ENCODE measurements at places on chromosomes 7 and 10.

GRCh38 chr7:137944168-137944567 lies 57.7 kb downstream of the CREB3L2 start:
- DNase-seq, result no peak

DNA sequence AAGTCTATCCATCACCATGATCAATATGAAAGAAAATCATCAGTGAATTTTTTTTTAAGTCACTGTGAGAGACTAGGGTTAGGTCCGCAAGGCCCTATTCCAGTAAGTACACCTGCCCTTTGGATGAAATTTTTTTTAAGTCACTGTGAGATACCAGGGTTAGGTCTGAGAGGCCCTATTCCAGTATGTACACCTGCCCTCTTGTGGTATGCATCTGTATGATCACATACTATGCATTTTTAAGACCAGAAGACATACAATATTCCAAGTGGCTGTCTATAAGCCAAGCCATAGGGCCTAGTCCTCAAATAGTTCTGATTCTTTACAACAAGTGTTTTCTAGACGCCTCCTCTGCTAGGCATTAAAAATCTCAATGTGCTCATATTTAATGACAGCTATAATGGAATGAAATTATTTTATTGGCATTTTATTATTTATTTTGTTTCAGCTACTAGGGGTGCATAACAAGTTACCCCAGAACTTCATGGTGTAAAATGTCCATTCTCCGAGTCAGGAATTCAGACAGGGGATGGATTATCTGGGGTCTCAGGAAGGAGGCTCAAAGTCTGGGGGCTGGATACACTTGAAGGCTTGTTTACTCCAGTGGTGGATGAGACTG lies 53.1 kb downstream of the TEX36 start:
- no peak for DNase-seq

- DNase-seq, result no peak
These were observed 65.2 kb downstream of the ELFN1 start for GRCh38 chr7:1735262-1735661.

GRCh38 chr10:68153473-68154210 lies 44.4 kb downstream of the MYPN start:
- DNase-seq, result no peak

DNA sequence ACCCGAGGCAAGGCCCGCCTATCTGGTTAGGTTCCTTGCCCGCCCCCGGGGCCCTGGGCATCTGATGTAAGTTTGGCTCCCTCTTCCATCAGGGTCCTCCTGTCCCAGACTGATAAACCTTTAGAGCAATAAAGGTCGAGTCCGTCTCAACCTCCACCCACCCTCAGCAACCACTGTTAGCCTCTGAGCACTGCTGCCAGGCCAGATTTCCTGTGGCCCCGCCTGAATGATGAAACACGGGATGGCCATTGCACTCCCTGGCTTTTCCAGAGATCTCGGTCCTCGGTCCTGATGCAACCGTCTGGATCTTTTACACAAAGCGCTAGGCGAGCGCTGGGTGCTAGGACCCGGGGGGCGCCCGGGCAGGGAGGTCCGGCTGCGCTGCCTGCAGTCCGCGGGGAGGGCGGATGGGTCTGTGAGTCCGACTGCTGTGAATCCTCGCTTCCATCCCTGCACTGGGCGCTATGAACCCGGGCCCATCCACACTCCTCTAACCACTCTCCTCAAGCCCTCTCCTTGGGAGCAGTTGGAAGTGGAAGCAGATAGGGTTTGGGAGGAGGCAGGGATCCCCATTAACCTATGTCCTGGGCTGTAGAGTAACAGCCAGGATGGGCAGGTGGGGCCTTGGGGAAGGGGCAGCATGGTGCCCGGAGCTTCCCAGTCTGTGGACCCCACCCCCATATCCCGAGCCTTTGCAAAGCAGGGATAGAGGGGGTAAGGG lies 875 bp upstream of the DDIT4 start:
- peak; percentile 71 for DNase-seq

GRCh38 chr7:118476036-118476435 lies 251.5 kb downstream of the ANKRD7 start:
- no peak for DNase-seq

DNA sequence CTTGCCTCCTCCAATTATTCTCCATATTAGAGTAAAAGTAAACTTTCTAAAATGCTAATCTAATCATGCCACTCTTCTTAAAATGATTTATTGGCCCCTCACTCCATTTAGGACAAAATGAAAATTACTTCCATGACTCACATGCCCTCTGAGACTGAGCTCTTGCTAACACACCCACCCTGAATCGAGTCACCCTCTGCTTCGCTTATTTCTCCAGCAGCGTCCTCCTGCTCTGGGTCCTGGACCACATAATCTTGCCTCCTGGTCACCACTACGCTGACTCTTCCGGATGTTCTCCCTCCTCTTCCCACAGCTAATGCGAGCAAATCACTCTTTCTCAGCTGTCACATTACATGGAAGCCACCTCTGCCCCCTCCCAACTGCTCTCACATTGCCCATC lies 384.0 kb upstream of the FZD8 start:
- DNase-seq, result no peak

DNA sequence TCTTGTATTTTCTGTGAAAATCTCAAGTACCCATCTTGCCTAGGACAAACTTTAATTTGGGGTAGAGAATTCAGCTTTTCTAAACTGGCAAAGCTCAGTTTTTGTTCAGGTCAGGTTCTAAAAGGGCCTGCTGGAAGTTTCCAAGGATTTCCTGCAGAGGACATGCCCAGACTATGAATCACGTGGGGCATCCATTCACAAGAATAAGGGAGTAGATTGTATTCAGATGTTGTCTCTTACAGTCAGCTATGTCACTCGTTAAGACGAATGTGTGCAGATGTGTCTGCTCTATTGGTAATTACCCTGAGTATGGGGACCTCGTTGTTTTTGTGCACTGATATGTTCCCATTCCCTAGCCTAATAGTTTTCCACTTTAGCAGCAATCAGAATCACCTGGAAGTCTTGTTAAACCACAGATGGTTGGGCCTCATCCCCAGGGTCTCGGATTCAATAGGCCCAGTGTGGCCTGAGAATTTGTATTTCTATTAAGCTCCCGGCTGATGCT lies 81.0 kb upstream of the ITPRID1 start:
- DNase-seq, result no peak

- no peak for DNase-seq
These were observed 18.8 kb upstream of the GNA12 start for GRCh38 chr7:2862831-2863361.

GRCh38 chr7:36107926-36108631 lies 45.0 kb upstream of the EEPD1 start:
- no peak for DNase-seq

GRCh38 chr7:98520356-98520951 lies 96.6 kb upstream of the NPTX2 start:
- no peak for DNase-seq

GRCh38 chr7:112790586-112791003 lies 402 bp upstream of the TMEM168 start:
- DNase-seq, result no peak

GRCh38 chr7:47715631-47716068 lies 133.7 kb upstream of the TNS3 start:
- DNase-seq, result no peak

DNA sequence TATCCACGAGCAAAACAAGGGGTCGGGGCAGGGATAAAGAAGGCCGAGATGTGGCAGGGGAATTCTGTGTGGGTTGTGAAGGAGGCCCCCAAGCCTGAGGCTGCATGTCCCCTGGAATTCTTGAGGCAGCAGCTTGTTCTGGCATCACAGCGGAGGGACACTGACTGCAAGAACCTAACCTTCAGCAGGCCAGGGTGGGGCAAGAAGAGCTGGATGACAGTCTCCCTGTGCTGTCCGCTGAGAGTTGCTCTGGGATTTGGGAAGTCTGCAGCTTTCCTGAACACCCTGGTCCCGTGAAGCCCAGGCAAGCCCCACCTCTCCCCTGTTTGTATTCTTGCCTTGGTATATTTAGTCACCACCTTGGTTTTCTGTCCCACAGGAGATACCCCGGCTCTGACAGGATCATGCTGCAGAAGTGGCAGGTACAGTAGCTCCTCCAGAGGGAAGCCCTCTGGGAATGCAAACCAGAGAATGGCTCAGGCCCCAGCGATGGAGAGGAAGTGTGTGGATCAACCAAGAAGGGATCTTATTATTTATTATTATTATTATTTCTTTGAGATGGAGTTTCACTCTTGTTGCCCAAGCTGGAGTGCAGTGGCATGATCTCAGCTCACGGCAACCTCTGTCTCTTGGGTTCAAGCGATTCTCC lies 1.9 kb upstream of the LRRC18 start:
- DNase-seq, result no peak

DNA sequence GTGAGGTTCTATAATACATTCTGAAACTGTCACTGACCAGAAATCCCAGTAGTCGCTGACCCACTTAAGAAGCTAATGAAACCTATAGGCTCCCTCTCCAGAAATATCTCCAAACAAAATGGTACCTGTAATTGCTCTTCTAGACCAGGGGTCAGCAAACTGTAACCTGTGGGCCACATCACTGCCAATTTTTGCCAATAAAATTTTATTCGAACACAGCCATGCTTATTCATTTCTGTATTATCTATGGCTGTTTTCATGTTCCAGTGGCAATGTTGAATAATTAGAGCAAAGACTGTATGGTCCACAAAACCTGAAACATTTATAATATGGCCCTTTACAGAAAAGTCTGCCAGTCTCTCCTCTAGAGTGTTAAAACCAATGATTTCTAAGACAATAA lies 37.2 kb upstream of the SVIL start:
- no peak for DNase-seq

GRCh38 chr10:4813023-4813422 lies 13.0 kb upstream of the AKR1E2 start:
- no peak for DNase-seq

DNA sequence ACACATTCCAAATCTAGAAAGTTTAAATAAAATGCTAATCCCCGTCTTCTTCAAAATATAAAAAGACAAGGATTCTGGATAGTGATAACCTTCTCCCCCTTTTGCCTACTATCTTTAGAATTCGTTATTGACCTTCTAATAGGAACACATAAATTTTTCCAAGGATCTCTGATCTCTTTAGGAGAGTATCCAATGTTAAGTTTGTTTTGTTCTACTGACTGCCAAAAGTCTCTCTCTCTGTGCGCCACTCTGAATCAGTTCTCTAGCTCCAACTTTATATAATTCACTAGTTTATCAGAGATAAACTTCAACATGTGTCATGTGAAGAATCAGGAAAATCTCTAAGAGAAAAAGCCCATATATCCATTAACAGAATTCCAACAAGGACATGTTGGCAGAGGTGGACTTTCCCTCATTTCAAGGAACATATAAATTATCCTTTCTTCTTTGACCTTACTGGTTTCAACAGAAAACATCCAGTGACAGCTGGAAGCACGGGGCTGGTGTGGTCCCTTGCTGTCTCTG lies 615.6 kb downstream of the KCNMA1 start:
- DNase-seq, result no peak

DNA sequence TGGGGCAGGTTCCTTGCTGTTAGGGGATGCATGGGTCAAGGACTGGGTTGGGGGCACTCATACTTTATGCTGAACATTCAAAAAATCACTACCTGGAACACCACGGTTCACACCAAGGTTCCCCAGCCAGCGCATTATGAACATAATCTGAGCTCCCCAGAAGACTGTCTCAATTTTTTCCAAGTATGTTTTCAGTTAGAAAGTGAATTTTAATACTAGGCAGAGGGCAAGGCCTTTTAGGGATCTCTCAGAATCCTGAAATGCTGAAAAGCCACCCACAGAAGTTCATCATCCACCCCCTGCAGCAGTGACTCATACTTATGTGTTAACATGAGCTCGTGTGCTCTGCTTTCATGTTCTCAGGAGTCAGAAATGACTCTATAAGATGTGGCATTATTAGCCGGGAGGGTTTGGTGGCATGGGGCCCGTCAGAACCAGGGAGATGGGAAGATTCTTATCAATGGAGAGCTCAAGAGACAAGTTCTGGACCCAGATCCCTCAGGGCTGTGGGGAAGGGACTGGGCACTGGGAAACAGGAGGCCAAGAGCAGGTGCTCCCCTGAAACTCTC lies 185.2 kb upstream of the ITGB1 start:
- no peak for DNase-seq

- no peak for DNase-seq
These were observed 59.5 kb upstream of the PRPS1L1 start for GRCh38 chr7:18087026-18087686.

- DNase-seq, result no peak
These were observed 50.2 kb downstream of the LMBR1 start for GRCh38 chr7:156842740-156843140.

GRCh38 chr10:124380256-124380995 lies 38.3 kb downstream of the OAT start:
- DNase-seq, result no peak

DNA sequence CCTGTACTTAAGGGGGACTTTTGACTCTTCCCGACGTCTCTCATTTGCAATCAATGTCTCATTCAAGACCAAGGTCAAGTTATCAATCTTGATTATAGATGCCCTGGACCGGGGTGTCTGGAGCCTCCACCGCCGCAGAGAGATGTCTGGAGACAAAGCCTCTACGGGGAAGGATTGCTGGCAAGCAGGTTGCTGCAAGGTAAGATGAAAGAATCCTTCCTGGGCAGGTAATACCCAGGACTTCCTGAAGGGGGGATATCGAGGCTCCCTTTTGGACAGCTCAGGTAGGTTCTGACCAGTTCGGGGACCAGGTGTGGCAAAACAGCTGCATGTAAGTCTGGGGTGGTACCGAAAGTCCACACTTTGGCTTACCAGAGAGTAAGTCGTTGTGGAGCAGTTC lies 12.5 kb upstream of the CUX1 start:
- DNase-seq, result no peak

DNA sequence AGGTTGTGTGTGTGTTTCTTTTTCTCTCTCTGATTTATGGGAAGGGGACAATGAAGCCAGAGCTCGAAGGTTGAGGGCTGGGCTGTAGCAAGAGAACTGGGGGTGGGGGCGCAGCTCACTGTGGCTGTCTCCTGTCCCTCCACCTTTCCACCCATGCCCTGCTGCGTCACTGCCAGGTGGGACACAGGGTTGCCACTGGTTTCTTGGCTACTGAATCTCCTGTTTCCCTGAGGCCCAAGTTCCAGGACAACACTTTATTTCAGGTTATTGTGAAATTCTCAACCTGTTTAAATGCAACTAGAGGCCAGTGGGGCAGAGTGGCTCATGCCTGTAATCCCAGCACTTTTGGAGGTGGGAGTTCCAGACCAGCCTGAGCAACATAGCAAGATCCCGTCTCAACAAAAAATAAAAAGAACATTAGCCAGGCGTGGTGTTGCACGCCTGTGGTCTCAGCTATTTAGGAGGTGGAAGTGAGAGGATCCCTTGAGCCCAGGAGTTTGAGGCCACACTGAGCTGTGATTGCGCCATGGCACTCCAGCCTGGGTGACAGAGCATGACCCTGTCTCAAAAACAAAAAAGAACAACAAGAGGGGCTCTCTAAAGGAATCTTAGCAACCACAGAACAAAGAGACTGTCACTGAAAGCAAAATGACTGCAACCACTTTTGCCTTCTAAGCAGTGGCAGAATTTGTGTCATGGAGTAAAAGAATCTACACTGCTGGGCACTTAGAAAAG lies 22.6 kb downstream of the TBATA start:
- no peak for DNase-seq

DNA sequence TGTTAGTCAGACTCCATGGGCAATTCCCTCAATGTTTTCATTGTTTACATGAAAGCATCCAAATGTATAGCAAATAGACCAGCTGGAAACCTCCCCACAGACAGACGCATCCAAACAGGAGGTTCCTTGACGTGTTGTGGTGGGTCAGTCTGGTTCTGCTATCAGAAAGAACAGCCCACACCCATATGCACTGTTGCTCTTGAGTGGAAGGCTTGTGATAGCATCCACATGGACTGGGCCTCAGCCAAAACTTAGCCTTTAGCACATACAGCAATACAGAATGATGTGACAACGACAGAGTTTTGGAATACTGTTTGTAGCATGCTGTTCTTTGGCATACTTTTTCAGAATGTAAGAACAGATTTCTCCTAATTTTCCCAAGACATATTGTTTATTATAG lies 299.2 kb upstream of the ETV1 start:
- no peak for DNase-seq

Measured in liver (tissue), 10 donors.